ENCODE measurements at places on chromosomes 11 and 22. TPM values are rescaled to one million over a fixed set of nuclear protein-coding genes. Genes with fewer than 3 reads are reported as not detected.

GRCh38 chr11:67613313-67613959 lies 6.7 kb downstream of the NDUFV1 start:
- H3K27me3 ChIP-seq: peaks cover 9% of the 10 kb centered on the region
- H3K4me1 ChIP-seq: no peaks in the 10 kb centered on the region
- H3K4me3 ChIP-seq: peak overlapping the region; percentile 35

- peaks cover 3% of the 10 kb centered on the region for H3K27me3 ChIP-seq
- H3K27ac ChIP-seq: no peak overlapping the region
- H3K4me3 ChIP-seq: no peak overlapping the region
- no peak for DNase-seq
- no peaks in the 10 kb centered on the region for H3K36me3 ChIP-seq
- no peaks in the 10 kb centered on the region for H3K4me1 ChIP-seq
Observed at GRCh38 chr22:49404576-49405241, 423.0 kb downstream of the BRD1 start.

- H3K27ac ChIP-seq: no peak overlapping the region
- H3K36me3 ChIP-seq: no peaks in the 10 kb centered on the region
- no peak for DNase-seq
- no peak overlapping the region for H3K4me3 ChIP-seq
Observed at GRCh38 chr11:62390237-62390636, 28.6 kb upstream of the SCGB1A1 start.

GRCh38 chr11:83815736-83816135 lies 529.6 kb upstream of the CCDC90B start:
- no peaks in the 10 kb centered on the region for H3K27me3 ChIP-seq
- no peak overlapping the region for H3K4me3 ChIP-seq
- no peak for DNase-seq
- peaks cover 6% of the 10 kb centered on the region for H3K4me1 ChIP-seq
- no peak overlapping the region for H3K27ac ChIP-seq

DNA sequence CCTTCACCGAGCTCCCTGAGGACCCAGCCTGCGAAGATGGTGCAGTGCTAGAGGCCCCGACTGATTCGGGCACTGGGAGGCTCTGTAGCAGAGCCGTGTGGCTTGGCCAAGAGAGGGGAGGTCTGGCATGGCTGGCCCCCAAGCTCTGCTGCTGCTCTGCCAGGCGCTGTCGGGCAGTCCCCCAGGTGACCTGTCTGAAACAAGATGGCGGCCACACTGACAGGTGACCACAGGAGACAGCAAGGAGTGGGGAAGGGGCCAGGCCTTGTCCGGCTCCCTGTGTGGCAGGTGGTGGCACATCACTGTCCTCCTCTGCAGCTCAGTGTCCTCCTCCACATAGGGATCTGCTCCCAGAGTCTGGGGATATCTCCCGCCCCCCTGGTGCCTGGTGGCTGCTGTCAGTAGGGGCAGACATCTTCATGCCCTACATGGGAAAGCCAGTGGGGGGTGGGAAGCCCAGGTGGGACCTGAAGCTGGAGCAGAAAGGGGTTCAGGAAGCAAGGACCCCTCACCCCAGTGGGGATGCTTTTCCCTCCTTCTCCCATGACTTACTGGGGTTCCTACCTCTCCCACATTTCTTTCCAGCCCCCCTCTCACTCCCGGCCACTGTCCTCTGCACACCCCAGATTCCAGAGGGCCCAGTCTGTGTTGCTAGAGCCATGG lies 40.1 kb upstream of the WNT11 start:
- no peak for DNase-seq
- no peaks in the 10 kb centered on the region for H3K4me1 ChIP-seq
- H3K36me3 ChIP-seq: no peaks in the 10 kb centered on the region
- no peak overlapping the region for H3K27ac ChIP-seq
- H3K27me3 ChIP-seq: no peaks in the 10 kb centered on the region

GRCh38 chr11:115963156-115963555 lies 458.9 kb upstream of the CADM1 start:
- H3K4me3 ChIP-seq: no peak overlapping the region
- no peaks in the 10 kb centered on the region for H3K36me3 ChIP-seq
- H3K27ac ChIP-seq: no peak overlapping the region
- no peak for DNase-seq
- H3K4me1 ChIP-seq: no peaks in the 10 kb centered on the region
- H3K27me3 ChIP-seq: no peaks in the 10 kb centered on the region

GRCh38 chr11:26191193-26191592 lies 140.7 kb upstream of the ANO3 start:
- no peak overlapping the region for H3K4me3 ChIP-seq
- H3K36me3 ChIP-seq: no peaks in the 10 kb centered on the region
- DNase-seq: no peak
- no peak overlapping the region for H3K27ac ChIP-seq
- no peaks in the 10 kb centered on the region for H3K27me3 ChIP-seq

DNA sequence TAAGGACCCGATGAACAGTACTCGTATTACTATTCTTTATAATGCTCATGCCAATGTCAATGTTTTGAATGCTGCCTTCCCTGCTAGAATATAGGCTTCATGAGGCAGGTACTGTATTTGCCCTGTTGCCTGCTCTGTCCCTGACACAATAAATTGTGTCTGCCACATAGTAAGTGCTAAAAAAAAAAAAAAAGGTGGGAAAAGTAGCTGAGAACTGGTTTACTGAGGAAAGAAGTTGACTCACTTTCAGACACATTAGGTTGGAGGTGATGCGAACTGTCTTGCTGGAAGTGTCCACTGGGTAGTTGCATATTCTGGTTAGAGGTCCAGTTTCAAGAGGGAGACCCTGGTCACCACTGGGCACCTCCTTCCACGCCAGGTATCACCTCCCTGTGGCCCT lies 255.9 kb downstream of the KIRREL3 start:
- no peaks in the 10 kb centered on the region for H3K4me1 ChIP-seq
- H3K27ac ChIP-seq: no peak overlapping the region
- H3K4me3 ChIP-seq: no peak overlapping the region
- no peak for DNase-seq

DNA sequence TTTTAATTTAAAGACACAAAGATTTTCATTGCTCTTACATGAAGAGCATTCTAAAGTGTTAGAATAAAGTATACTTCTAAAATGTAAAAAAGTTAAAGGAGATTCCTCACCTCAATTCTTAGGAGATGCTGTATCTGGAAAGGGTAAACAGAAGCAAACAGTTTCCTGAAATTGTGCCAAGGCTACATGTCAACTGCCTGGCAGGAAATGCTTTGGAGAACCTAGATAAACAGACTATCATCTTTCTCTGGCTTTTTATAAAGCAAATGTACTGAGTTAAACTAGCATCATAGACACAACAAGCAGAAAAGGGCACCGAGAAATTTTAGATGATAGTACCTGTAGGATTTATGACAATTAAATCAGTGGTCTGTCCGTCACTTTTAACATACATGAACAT lies 24.7 kb upstream of the AKIP1 start:
- H3K27me3 ChIP-seq: no peaks in the 10 kb centered on the region
- no peaks in the 10 kb centered on the region for H3K36me3 ChIP-seq
- H3K27ac ChIP-seq: no peak overlapping the region
- H3K4me3 ChIP-seq: no peak overlapping the region
- no peak for DNase-seq

GRCh38 chr11:13698132-13698531 lies 29.7 kb downstream of the FAR1 start:
- H3K27me3 ChIP-seq: no peaks in the 10 kb centered on the region
- H3K27ac ChIP-seq: no peak overlapping the region
- no peak for DNase-seq
- no peaks in the 10 kb centered on the region for H3K4me1 ChIP-seq
- H3K4me3 ChIP-seq: no peak overlapping the region
- peaks cover 14% of the 10 kb centered on the region for H3K36me3 ChIP-seq

GRCh38 chr11:3764266-3764665 lies 33.1 kb downstream of the NUP98 start:
- peaks cover 99% of the 10 kb centered on the region for H3K36me3 ChIP-seq
- no peaks in the 10 kb centered on the region for H3K27me3 ChIP-seq
- no peak overlapping the region for H3K4me3 ChIP-seq
- H3K4me1 ChIP-seq: no peaks in the 10 kb centered on the region
- H3K27ac ChIP-seq: no peak overlapping the region

- H3K27me3 ChIP-seq: no peaks in the 10 kb centered on the region
- H3K36me3 ChIP-seq: peaks cover 17% of the 10 kb centered on the region
- peak; percentile 86 for DNase-seq
- peaks cover 30% of the 10 kb centered on the region for H3K4me1 ChIP-seq
- peak overlapping the region; percentile 84 for H3K27ac ChIP-seq
Observed at GRCh38 chr11:71446942-71447688, 1.1 kb downstream of the DHCR7 start.

- no peak for DNase-seq
- H3K36me3 ChIP-seq: no peaks in the 10 kb centered on the region
- no peaks in the 10 kb centered on the region for H3K27me3 ChIP-seq
- no peak overlapping the region for H3K27ac ChIP-seq
Observed at GRCh38 chr11:78577495-78577894, 2.8 kb upstream of the NARS2 start.

GRCh38 chr11:15199693-15200092 lies 85.0 kb downstream of the INSC start:
- no peaks in the 10 kb centered on the region for H3K4me1 ChIP-seq
- no peaks in the 10 kb centered on the region for H3K27me3 ChIP-seq
- no peaks in the 10 kb centered on the region for H3K36me3 ChIP-seq

GRCh38 chr11:63099555-63099954 lies 44.5 kb downstream of the SLC22A24 start:
- no peak for DNase-seq
- no peak overlapping the region for H3K27ac ChIP-seq
- H3K36me3 ChIP-seq: no peaks in the 10 kb centered on the region
- H3K4me1 ChIP-seq: no peaks in the 10 kb centered on the region

GRCh38 chr11:70472240-70472639 lies 73.9 kb downstream of the CTTN start:
- H3K4me1 ChIP-seq: no peaks in the 10 kb centered on the region
- DNase-seq: no peak
- H3K4me3 ChIP-seq: no peak overlapping the region
- no peak overlapping the region for H3K27ac ChIP-seq
- H3K36me3 ChIP-seq: no peaks in the 10 kb centered on the region

- H3K36me3 ChIP-seq: no peaks in the 10 kb centered on the region
- no peaks in the 10 kb centered on the region for H3K27me3 ChIP-seq
- H3K4me1 ChIP-seq: peaks cover 48% of the 10 kb centered on the region
Observed at GRCh38 chr11:126363706-126364248, 8.3 kb downstream of the ST3GAL4 start.

DNA sequence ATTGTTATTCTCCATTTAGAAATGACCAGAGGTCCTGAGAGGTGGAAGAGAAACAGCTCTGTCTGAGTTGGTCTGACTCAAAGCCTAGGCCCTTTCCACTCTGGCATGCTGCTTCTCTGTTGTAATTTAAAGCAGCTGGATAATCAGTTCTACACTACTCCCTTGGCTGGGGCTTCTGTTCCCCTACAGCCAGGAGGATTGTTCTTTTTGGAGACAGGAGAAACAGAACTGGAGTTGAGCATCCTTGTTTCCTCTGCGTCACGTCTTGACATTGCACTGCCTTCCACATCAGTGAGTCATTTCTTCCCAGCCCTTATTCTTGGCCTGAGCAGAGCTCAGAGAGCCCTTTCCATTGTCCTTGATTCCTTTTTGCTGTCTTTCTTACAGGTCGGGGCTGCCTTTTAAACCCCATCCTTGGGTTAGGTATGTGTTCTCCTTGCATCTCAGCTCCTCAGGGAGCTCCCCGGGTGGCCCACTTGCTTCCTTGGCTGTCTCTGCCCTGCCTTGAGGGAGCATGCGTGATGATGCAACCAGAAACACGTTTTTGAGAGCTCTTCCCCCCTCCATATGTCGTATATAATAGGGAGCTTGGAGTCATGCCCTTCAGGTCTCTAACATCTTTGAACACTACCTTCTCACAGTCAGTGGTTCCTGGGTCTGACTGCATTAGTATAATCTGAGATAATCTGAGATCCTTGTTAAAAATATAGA lies 35.7 kb downstream of the CYB5R2 start:
- H3K4me3 ChIP-seq: no peak overlapping the region
- H3K36me3 ChIP-seq: peaks cover 37% of the 10 kb centered on the region
- no peaks in the 10 kb centered on the region for H3K4me1 ChIP-seq
- H3K27me3 ChIP-seq: no peaks in the 10 kb centered on the region
- H3K27ac ChIP-seq: peak overlapping the region; percentile 61

DNA sequence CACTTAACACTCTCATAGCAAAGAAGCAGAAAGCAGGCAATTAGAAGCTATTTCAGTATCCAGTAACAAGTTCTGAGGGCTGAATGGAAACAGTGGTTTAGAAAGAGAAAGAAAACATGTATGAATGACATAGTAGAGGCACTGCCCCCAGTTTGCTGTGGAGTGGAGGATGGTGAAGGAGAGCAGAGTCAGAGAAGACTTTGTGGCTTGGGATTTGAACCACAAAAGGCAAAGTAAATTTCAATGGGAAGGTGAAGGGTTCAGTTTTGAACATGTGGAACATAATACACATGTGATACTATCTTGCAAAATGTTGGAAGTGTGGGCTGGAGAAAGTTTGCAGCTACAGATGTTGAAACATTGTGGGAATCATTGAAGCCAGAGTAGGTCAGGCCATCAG lies 81.4 kb downstream of the SNX19 start:
- DNase-seq: no peak
- H3K36me3 ChIP-seq: no peaks in the 10 kb centered on the region
- H3K27me3 ChIP-seq: no peaks in the 10 kb centered on the region

GRCh38 chr11:62553080-62553838 lies 6.7 kb upstream of the AHNAK start:
- peaks cover 41% of the 10 kb centered on the region for H3K4me1 ChIP-seq
- H3K4me3 ChIP-seq: no peak overlapping the region
- H3K27ac ChIP-seq: peak overlapping the region; percentile 78
- peak; percentile 93 for DNase-seq
- H3K36me3 ChIP-seq: no peaks in the 10 kb centered on the region

DNA sequence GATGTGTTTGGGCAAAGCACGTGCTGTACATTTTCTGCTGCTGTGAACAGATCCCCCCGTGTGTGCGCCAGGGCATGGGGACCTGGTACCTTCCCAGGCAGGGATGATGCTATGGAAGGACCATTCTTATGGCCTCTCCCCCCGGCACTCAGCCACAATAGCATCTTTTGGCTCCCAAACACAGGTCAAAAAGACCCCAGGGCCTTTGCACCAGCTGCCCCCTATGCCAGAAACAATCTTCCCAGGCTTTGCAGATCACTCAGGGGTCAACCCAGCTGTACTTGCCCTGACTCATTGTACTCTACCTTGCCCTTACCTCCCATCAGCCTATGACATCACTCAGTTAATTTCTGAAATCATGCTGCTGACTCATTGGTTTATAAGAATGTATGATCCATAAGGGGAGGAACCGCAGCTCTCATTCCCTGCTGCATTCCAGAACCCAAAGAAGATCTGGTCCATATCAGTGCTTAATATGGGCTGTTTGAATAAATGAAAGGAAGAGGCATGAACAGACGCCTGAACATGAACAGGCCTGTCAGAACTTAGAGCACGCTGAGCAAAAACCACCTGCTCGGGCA lies 100.7 kb downstream of the CELSR1 start:
- no peaks in the 10 kb centered on the region for H3K4me1 ChIP-seq
- H3K4me3 ChIP-seq: no peak overlapping the region
- no peak for DNase-seq
- no peaks in the 10 kb centered on the region for H3K36me3 ChIP-seq
- H3K27ac ChIP-seq: no peak overlapping the region
- H3K27me3 ChIP-seq: no peaks in the 10 kb centered on the region

GRCh38 chr22:19178065-19178656 lies 375 bp downstream of the SLC25A1 start:
- H3K27me3 ChIP-seq: no peaks in the 10 kb centered on the region
- DNase-seq: peak; percentile 67
- peaks cover 24% of the 10 kb centered on the region for H3K4me1 ChIP-seq
- peak overlapping the region; percentile 85 for H3K4me3 ChIP-seq
- no peaks in the 10 kb centered on the region for H3K36me3 ChIP-seq
- H3K27ac ChIP-seq: peak overlapping the region; percentile 85

Gene OR10A5
- not detected for total RNA-seq

Gene CCDC85B
- 72.9 TPM for total RNA-seq

Gene HPX
- total RNA-seq: 1.1 TPM

Gene KRTAP5-9
- 0.18 TPM for total RNA-seq

Gene RPS13
- total RNA-seq: 852 TPM

Gene CCDC188
- 0.78 TPM for total RNA-seq

Gene RCOR2
- total RNA-seq: 1.0 TPM

Gene GRK3
- 14.7 TPM for total RNA-seq

Gene NCAM1
- total RNA-seq: 59.5 TPM

Gene SCGB1C1
- not detected for total RNA-seq

Measured in adrenal gland (tissue), 19 donors.